ENCODE measurements at places on chromosomes 1 and 21.

DNA sequence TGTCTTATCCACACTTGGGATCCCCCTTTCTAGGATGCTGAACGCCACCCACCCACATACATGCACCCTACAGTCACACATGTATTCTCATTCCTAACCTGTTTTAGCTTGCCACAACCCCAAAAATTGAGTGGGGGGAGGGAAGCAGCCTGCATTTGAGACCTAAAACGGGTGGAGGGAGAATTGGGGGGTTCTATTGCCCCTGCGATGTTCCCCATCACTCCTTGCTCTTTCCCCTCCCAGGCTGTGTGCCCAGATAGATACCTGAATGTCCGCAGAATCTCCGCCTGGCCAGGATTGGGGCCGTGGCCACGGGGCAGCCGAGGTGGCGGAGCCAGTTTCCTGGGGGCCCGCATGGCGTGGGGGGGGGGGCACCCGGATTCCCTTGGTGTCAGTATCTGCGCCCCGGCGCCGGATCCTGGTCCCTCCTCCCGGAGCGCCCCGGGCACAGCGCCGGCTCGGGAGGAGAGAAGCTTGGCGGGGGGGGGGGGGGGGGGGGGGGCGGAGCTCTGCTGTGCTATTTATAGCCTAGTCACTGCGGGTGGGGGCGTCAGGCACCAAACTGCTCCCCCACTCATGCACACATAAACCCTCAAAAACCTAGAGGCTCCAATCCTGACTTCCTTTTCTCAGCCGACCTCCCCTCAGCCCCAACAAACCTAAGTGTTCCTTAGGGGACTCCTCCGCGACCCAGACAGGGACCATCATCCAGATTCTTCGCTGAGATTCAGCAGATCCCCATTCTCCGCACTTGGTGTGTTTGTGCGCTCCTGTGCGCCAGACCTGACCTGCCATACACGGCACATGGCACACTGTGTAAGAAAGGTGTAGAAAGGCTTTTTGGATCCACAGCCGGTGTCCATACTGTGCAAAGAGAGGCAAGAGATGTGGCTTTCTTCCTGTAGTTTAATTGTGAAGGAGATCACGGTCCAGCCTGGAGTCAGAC, 1.9 kb downstream of the ANKRD34A start:
- DNase-seq: no peak

GRCh38 chr1:26697431-26697977, 1.7 kb downstream of the ARID1A start:
- no peak for DNase-seq

DNA sequence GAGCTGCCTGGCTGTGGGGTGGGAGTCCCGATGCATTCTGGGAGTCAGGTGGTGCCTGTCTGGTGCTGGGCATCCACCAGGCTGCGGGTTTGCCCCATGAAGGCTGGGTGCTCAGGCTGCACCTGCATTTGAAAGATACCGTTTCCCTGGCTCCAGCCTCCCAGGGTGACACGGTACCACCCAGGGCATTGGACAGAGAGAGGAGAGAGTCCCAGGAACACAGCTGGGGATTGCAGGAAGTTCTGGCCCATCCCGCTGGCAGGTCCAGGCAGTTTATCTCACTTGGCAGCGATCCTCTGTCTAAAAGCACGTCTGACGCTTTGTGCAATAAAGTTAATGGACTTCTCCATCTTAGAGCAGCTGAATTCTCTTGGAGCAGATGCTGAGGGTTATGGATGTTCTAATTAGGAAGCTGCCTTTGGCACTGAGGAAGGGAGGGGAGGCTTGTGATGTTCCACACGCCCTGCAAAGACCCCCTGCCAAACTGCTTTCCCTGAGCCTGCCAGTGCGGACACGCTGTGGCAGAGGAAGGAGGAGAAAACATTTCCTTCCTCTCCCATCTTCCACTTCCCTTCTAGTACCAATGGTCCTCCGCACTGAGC, 246.9 kb downstream of the GRIK3 start:
- no peak for DNase-seq

DNA sequence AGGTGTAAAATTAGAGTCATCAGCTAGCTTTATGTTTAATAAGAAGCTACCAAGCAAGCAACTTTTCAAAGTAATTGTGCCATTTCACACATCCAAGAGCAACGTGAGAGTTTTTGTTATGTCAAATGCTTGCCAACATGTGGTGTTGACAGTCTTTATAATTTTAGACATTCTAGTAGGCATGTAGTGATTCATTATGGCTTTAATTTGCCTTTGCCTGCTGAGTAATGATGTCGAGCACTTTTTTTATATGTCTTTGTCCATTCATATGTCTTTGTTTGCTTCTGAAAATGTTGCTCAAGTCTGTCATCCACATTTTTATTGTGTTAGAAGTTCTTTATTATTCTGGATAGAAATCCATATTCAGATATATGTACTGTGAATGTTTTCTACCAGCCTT, 21.4 kb upstream of the CHIT1 start:
- no peak for DNase-seq

- DNase-seq: no peak
These were observed 497 bp upstream of the IFNAR2 start for GRCh38 chr21:33229099-33229783.

GRCh38 chr1:191049781-191050180, 572.1 kb upstream of the BRINP3 start:
- DNase-seq: no peak

Measured in stimulated activated naive CD8-positive, alpha-beta T cell treated with anti-CD3 and anti-CD28 coated beads, Interleukin-15, amount 100 ng/mL, for 72 hours (primary cell).